ENCODE measurements at places on chromosomes 5 and 9.
A peak's percentile ranks its signal among the peaks of the same experiment; 100 is the strongest.

- peak; percentile 12 for DNase-seq
Observed at GRCh38 chr5:107474716-107475489, 195.8 kb downstream of the EFNA5 start.

GRCh38 chr5:169114466-169115065 is 186.4 kb downstream of the SLIT3 start:
- DNase-seq = no peak

- no peak for DNase-seq
Observed at GRCh38 chr5:17312358-17312757, 94.9 kb downstream of the BASP1 start.

- DNase-seq = no peak
Observed at GRCh38 chr5:140611020-140611521, 21.9 kb downstream of the CD14 start.

- DNase-seq = no peak
Observed at GRCh38 chr5:32790411-32790951, 79.4 kb downstream of the NPR3 start.

GRCh38 chr5:134151723-134152122 is 25.0 kb downstream of the SKP1 start:
- no peak for DNase-seq

DNA sequence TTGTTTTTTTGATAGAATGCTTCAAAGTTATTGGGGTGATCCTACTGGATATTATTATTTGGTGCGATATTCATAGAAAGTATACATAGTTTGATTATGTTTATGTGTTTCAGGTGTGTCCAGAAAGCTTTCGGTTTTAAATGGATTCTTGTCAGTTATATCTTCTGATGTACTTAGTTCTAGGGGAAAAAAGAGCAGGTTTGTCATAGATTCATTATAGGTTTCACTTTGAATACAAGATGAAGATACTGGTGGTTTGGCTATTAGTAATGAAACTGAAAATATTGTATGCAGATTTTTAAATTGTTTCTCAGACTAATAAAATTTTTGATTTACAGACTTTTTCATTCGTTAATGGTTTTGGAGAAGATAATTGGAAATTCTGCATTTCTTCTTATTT is 98.9 kb downstream of the MAN2A1 start:
- DNase-seq = peak; percentile 35

DNA sequence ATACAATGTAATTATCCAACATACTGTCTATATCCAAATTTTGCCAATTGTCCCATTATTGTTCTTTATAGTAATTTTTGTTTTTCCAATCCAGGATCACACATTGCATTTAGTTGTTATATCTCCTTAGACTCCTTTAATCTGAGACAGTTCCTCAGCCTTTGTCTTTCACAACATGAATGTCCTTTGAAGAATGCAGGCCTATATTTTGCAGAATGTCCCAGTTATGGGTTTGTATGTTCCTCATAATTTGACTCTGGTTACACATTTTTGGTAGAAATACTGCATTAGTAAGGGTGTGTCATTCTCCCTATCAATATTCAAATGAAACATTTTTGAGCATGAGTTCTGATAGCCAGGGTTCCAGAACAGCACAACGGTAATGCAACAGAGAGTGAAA is 6.7 kb downstream of the CD180 start:
- DNase-seq = no peak

DNA sequence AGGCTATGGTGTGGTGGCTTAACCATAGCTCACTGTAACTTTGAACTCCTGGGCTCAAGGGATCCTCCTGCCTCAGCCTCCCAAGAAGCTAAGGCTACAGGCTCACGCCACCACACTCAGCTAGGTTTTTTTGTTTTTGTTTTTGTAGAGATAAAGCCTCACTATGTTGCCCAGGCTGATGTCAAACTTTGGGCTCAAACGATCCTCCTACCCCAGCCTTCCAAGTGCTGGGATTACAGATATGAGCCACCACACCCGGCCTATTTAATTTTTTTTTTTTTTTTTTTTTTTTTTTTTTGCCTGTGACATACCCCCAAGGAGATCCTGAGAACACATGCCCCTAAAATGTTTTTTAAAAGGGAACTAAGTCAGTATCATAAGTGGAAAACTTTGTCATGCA is 10.4 kb downstream of the FUBP3 start:
- DNase-seq = no peak

DNA sequence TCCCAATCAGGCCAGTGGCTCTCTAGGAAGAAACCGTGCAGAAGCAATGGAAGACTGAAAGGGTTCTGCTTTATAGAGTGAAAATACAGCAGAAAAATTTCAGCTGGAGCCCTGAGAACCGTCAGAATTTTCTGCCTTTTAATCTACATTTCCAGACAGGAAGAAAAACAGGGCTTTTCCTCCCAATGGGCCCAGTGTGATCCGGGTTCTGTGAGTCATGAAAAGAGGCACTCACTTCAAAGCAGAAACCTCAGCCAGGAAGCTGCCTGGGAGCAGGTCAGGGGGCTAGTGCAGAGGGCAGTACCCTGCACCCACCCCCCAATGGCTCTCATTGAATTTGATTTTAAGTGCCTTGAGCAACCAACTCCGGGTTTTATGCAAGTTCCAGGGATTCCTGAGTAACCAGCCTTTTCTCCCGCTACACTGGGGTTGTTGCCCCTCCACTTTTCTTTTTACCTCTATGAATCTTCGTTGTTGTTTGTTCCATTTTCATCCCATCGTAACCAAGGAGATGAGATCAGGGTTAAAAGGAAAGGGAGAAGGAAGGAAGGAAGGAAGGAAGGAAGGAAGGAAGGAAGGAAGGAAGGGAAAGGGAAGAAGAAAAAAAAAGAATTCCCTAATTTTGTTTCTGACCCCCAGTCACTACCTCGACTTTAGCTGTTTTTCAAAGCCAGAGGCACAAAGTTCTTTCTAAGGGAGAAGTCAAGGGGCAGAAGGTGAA is 1.3 kb downstream of the BARHL1 start:
- no peak for DNase-seq

DNA sequence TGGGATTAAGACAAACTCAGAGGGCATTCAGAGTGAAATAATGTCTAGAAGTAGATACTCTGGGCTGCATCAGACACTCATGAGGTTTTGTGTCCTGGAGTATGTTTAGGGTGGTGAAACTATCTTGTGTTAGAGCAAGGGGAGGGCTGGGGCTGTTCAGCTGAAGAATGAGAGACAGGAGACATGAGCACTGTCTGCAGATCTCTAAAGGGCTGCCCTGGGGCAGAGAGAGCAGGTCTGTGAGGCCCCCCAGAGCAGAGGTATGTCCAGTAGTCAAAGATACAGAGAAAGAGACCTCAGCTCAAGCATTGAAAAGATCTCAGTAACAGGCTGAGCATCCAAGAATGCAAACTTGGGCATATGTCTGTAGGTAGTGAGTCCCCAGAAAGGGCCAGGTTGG is 45.9 kb upstream of the SHB start:
- DNase-seq = no peak

GRCh38 chr5:6832994-6833393 is 119.8 kb downstream of the TENT4A start:
- DNase-seq = no peak

DNA sequence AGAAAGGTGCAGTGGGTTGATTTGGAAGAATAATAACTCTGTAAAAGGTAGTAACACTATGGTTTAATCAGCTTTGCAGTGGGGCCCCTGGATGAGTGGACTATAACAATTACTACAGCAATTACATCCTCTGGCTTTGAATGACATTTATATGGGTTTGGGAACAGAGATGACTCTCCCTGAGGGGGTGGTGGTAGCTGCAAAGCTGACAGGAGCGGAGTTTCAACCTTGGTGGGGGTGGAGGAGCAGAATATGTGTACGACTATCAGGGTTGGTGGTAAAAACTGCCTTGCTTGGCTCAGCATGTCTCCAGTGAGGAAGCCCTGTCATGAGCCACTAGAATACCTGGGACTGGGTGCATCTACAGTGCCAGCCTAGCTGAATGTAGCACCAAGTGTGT is 28.3 kb upstream of the NR3C1 start:
- no peak for DNase-seq
